ENCODE measurements at places on chromosomes 7 and 10. TPM values are rescaled to one million over a fixed set of nuclear protein-coding genes. Genes with fewer than 3 reads are reported as not detected.

DNA sequence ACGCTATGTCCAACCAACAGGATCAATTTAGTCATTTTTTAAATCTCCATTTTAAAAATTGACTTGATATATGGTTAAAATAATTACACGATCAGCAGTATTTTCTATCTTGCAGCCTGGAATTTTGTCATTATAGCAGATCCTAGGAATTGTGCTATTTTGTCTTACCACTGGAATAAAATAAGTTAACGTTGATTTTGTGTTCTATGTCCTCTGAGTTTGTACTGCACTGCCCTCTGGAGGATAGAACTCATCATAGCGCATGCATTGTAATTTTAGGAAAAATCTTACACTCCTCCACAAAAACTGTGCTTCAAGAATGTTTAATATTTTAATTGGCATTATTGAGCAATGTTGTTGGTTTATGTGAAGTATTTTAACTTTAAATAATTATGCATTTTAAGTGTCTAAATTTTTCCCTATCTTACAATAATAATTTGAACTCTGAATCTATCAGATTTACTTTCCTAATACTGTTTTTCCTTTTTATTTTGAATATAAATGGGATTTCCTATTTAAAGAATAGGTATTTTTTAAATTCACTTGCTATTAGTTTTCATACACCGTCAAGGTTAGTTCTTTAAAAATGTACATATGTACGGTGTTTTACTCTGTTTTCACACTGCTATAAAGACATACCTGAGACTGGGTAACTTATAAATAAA lies 220.1 kb downstream of the PPP1R3A start:
- peak; percentile 49 for DNase-seq

DNA sequence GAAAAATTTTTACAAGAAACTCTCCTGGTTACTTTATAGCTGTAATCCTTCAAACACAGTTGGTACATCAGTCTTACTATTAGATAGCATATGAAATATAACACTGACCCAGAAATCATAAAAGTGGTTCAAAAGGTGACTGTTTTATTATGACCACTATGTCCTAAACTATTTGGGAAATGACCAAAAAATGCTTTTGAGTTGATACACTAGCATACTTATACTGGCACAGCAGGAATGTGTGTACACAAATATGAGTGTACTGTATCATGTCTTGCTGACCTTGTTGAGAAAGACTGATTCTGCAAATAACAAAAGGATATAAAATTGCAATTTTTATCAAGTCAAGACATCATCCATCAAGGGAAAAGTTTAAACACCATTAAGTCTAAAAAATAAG lies 24.3 kb downstream of the CSTF2T start:
- no peak for DNase-seq

DNA sequence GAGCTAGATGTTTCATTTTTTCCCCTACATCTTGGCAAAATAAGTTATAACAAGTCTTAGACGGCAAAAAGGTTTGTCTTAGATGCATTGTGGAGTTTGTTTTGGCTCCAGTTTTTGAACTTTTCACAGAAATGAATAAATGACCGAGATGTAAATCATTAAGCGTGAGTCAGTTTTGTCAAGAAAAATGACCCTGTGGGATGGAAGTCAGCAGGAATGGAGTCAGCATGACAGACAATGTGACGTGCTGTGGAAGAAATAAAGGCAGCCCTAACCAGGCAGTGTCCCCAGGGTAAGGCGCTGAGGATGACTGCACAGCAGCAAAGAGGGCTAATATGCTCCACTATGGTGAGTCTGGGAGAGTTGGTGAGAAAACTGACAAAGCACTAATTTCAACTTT lies 163.2 kb downstream of the NOC3L start:
- DNase-seq, result no peak

GRCh38 chr10:44008270-44008916 lies 359.7 kb upstream of the ZNF32 start:
- peak; percentile 19 for DNase-seq

Gene GPC2
- total RNA-seq, result 0.65 TPM

DNA sequence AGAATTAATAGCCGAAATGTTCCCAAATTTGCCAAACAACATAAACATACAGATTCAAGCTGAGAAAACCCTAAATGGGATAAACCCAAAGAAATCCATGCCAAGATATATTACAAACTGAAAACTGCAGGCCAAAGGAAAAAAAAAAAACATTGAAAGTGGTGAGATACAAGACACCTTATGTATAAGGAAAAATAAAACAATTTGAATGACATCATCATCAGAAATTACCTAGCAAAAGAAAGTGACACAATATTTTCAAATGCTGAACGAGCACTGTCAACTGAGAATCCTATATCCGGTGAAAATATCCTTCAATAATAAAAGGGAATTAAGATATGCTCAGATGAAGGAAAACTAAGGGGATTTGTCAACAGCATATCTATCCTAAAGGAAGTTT lies 66.5 kb downstream of the PHYHIPL start:
- no peak for DNase-seq

DNA sequence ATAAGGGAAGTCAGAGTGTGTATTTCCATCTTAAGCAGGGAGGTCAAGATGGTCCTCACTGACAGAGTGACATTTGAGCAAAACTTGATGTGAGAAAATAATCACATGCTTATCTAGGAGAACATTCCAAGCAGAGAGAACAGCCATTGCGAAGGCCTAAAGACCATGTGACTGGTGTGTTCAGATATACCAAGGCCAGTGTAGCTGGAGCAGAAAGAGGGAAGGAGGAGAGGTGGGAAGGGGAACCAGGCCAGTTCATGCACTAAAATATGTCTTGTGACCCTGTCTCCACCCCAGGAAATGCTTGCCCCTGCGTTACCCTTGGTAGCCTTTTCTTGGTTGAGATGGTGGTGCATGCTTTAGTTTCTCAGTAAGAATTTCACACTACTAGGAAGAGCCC lies 77.4 kb downstream of the CACNB2 start:
- DNase-seq, result no peak

- peak; percentile 51 for DNase-seq
Measured at GRCh38 chr7:84674236-84674913, 479.8 kb upstream of the SEMA3A start.

Gene AGR2
- 0.17 TPM for total RNA-seq

DNA sequence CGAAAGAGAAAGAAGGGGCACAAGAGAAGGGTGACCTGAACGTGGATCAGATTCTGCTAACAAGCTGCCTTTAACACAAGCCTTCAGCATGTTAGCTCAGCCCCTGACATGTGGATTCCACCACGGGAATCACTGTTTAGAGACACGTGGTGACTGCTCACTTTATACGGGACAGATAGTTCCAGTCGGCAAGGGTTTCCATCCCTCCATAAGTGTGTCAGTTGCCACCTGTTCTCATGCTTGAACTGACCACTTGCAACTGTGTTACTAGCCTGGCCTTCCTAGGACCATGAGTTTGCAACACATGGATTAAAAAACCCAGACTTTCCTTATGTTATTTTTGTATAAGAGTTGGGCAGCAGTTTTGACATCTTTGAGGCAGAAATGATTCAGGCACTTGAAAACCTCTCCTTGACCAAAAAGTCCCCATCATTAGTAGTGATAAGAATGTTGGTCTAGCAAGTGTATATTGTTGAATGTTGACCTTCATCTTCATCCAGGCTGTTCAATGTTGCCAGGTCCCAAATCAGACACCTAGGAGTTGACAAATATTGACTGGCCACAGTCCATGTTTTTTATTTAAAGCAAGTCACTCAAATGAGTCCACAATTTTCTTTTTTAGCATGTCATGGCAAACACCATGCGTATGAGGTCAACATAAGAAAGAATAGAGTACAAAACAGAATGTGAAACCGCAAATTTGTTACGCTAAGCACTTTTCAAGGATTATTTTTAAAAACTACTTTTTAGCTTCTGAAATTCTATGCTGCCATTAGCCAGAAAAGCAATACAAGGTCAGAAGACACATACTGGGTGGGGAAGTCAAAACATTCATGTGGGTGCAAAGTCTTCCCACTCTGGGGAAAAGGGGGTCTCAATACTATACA lies 101.6 kb downstream of the ABLIM1 start:
- no peak for DNase-seq

GRCh38 chr10:11085545-11085944 lies 67.9 kb downstream of the CELF2 start:
- DNase-seq, result no peak

DNA sequence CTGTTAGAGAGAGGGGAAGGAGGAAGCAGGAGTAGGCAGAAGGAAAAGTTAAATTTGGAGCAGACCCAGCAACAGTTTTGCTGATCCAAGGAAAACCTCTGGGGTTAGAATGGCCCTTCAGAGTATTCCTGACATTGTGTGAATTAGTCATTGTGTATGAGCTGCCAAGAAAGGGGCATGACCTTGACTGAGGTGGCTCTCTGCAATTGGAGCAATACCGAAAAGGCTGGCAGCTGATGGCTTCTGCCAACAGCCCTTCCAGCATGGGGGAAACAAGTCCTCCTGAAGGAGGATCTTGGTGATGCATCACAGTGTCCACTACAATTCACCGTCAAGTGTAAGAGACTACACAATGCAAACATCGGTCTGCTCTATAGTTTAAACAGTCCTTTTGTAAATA lies 20.6 kb upstream of the WASL start:
- peak; percentile 97 for DNase-seq

Gene SLC18A3
- not detected for total RNA-seq

GRCh38 chr10:131816157-131816775 lies 84.5 kb upstream of the PPP2R2D start:
- DNase-seq, result no peak

- DNase-seq, result peak; percentile 6
Measured at GRCh38 chr7:35565927-35566326, 129.0 kb downstream of the HERPUD2 start.

Gene TMEM225B
- 0.96 TPM for total RNA-seq

- DNase-seq, result no peak
Measured at GRCh38 chr10:124349231-124349995, 69.3 kb downstream of the OAT start.

GRCh38 chr10:127887541-127888415 lies 5.0 kb downstream of the CLRN3 start:
- DNase-seq, result no peak

- peak; percentile 72 for DNase-seq
Measured at GRCh38 chr10:88082806-88083596, 219.6 kb downstream of the PTEN start.

DNA sequence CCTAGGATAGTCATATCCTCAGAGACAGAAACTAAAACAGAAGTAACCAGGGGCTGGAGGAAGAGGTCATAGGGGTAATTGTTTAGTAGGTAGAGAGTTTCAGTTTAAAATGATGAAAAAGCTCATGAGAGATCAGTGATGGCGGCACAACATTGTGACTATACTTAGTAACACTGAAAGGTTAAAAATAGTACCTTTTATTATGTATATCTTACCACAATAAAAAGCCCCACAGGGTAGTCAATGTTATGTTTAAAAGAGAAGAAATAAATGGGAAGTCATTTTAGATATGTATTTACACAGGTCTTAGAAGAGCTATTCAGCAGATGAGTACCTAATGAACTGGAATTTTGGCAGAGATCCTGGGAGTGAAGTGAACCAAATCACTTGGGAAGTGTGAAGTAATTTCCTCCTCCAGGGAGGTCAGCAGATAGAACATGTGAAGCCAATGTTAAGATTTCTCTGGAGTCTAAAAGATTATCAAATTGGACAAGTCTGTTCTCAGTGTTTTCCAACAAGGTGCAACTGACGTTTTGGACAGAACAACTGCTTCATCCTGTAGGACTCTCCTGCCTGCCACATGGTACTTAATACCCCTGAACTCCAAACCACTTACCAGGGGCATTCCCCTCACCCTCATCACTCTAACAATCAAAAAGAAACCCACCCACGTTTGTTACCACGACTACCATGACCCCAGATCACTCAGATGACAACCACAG lies 6.4 kb downstream of the CDCA7L start:
- DNase-seq, result peak; percentile 67

DNA sequence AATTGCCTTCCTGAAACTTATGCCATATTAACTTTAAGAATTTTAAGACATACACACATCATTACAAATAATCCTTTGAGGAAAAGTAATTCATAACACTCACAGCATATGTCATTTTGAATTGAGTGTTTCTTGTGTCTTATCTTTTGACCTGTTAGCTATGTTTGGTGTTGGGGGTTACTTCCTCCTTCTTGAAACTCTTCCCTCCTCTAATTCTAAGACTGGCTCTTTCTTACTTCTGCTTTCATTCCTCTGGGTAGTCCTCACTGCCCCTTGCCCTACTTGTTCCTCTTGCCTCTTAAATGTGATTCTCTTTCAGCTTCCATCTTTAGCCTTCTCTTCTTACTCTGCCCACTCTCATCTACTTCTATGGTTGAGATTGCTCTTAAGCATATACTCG lies 28.3 kb upstream of the PIP4K2A start:
- no peak for DNase-seq

DNA sequence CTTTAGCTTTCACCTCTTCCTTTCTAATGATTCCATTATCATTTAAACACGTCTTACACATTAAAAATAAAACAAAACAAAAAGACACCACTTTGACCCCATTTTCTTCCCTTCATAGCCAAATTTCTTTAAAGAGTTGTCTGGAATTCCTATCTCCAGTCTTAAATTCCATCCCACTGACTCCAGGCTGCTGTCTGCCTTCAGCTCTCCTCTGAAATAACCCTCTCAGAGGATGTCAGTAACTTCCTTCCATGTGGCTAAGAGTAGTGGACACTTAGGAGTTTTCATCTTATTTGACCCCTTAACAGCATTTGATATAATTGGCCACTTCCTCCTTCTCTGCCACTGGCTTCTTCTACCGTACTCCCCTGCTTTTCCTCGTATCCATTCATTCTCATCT lies 69.6 kb upstream of the MKX start:
- no peak for DNase-seq

DNA sequence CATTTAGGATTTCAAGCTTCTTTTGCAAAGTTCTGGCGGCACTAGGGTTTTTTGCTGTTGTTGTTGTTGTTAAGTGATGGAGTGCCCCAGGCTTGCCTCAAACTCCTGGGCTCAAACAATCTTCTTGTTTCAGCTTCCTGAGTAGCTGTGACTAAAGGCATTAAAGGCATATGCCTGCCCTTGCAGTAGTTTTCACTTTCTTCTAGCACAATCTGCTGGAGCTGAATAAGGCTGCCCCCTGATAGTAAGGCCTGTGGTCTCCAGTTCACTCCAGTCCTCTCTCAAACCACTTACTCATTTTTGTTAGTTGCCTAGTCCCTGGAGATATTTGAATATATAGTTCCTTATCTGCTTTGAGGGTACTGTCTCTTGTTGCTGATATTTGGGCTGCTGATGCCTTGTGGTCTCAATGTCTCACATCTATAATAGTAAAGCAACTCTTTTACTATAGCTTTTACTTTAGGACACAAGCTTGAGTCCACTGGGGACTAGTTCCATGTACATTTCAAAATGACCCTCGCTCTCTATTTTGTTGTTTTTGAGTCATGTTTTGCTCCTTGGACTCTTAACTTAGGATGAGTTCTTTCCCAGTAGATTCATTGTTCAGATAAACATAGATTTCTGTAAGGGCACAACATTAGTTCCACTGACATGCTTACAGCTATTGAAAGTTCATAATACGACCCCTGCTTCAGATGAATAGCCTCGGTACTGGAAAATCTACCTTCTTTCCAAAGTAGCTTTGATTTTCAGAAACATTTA lies 25.5 kb downstream of the PHF14 start:
- DNase-seq, result no peak

- DNase-seq, result no peak
Measured at GRCh38 chr7:133290676-133291333, 37.9 kb downstream of the EXOC4 start.

GRCh38 chr10:30433730-30434272 lies at the start of gene MAP3K8:
MAP3K8 (plus strand) TSS chr10:30434184; CDS start chr10:30438939, 4,755 bp downstream.
- DNase-seq, result peak; percentile 86

Data from MCF 10A (cell line).